Activated naive CD4-positive, alpha-beta T cell treated with anti-CD3 and anti-CD28 coated beads for 36 hours (primary cell): ENCODE measurements at places on chromosomes 11 and 22.

DNA sequence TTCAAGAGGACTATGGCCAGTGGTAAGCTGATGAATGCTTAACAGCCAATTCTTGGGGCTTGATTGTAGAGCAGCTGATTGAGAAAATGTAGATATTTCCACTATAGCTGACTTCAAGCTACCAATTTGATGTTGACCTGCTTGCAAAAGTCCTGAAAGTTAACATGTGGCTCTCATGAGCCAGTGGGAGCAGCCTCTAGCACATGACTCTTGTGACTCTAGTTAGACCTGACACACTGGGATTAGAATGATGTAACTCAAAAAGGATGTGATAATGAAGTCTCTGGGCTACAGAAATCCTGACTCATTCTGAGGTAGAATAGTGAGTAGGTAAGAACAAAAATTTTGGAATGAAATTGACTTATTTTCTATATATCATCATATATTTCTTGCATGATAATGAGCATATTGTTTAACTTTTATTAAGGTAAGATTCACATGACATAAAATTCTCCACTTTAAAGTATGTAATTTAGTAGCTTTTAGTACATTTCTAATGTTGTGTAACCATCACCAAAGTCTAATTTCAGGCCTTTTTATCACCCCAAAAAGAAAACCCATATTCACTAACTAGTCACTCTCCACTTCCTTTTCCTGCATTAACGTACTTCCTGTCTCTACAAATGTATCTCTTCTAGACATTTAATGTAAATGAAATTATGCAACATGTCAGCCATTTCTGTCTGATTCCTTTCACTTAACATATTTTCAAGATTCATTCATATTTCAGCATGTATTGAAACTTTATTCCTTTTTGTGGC, 16.1 kb upstream of the OR52H1 start:
- DNase-seq = no peak

DNA sequence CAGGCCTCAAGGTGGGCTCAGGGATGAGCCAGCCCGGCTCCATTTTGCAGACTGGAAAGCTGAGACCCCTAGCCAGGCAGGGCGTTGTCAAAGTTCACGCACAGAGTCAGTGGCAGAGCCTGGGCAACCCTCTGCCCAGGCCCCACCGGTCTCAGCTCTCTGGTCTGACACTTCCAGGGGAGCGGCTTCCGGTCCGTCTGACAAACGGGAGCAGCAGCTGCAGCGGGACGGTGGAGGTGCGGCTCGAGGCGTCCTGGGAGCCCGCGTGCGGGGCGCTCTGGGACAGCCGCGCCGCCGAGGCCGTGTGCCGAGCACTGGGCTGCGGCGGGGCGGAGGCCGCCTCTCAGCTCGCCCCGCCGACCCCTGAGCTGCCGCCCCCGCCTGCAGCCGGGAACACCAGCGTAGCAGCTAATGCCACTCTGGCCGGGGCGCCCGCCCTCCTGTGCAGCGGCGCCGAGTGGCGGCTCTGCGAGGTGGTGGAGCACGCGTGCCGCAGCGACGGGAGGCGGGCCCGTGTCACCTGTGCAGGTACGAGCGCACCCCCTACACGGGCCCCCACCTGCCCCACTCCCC, 36.0 kb downstream of the CD6 start:
- no peak for DNase-seq

- no peak for DNase-seq
Measured at GRCh38 chr22:21741790-21742189, 6.2 kb upstream of the YPEL1 start.

DNA sequence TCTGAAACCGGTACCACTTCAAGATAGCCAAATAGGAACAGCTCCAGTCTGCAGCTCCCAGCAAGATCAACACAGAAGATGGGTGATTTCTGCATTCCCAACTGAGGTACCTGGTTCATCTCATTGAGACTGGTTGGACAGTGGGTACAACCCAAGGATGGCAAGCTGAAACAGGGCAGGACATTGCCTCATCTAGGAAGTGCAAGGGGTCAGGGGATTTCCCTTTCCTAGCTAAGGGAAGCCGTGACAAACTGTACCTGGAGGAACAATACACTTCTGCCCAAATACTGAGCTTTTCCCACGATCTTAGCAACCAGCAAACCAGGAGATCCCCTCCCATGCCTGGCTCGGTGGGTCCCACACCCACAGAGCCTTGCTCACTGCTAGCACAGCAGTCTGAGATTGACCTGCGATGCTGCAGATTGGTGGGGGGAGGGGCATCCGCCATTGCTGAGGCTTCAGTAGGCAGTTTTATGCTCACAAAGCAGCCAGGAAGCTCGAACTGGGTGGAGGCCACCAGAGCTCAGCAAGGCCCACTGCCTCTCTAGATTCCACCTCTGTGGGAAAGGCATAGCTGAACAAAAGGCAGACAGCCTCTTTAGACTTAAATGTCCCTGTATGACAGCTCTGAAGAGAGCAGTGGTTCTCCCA, 59.9 kb upstream of the C11orf58 start:
- no peak for DNase-seq

DNA sequence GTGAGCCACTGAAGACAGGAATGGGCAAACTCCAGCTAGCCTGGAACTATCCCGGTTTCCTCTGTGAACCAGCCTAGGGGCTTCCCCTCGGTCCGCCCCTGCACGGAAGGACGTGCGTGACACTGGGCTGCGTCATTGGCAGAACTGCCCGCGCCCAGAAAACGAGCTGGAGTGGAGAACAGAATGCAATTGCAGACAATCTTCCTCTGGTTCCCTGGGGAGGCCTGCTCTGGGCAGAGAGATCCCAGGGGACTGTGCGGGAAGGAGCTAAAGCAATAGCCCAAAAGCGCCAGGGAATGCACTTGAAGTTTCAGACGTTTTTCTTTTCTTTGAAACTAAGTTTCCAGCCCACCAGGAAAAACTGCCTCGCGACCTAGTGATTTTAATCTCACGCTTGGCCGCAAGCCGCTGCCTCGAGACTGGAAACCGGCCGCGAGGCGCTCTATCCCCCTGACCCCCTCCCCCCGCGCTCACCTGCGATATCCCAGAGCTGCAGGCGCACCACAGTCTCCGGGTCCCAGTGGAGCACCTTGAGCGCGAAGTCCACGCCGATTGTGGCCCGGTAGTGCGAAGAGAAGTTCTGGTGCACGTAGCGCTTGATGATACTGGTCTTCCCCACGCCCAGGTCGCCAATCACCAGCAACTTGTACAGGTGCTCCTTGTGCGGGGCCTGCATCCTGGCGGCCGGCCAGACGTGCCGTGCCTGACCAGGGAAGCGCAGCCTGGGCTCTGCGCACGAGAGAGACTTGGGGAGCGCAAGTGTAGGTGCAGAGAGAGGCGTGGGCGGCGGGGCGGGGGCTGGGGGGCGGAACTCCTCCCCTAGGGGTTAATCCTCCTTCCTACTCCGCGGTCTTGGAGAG, at the start of gene RAB38:
Gene RAB38, minus strand, starts transcription at position 735 of the 860 bp plus-strand sequence. Its CDS starts 59 bp downstream, at position 676.
- DNase-seq = peak; percentile 75

- no peak for DNase-seq
Measured at GRCh38 chr22:40444178-40444831, 73.9 kb downstream of the SGSM3 start.

DNA sequence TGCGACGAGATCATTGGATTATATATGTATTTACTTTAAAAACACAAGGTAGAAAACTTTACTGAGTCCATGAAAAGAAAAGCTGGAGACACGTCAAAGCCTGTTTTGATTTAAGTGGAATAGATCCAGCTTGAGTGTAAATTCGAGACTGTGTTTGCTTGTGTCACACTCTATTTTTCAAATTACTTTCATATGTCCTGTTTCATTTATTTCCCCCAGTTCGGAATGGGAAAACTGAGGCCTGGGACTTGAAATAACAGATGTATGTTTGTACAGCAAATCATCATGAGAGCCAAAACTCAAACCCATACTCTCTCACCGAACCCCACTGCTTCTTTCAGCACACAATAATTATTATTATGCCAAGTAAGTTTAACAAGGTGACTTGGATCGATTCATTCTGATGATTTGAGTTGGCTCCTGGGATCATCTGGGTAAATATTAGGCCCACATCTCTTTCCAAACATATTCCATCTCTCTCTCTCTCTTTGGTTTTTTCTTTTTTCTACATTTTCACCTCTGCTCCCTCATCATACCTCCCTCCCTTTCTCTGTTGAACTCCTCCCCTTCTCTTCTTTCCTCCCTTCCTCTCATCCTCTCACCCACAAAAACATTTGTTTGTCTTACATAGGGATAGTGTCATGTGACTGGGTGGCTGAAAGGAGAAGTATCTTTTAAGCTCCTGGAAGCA, 21.2 kb downstream of the FZD4 start:
- DNase-seq = no peak

GRCh38 chr22:24437091-24437490, 9.7 kb downstream of the ADORA2A start:
- no peak for DNase-seq

DNA sequence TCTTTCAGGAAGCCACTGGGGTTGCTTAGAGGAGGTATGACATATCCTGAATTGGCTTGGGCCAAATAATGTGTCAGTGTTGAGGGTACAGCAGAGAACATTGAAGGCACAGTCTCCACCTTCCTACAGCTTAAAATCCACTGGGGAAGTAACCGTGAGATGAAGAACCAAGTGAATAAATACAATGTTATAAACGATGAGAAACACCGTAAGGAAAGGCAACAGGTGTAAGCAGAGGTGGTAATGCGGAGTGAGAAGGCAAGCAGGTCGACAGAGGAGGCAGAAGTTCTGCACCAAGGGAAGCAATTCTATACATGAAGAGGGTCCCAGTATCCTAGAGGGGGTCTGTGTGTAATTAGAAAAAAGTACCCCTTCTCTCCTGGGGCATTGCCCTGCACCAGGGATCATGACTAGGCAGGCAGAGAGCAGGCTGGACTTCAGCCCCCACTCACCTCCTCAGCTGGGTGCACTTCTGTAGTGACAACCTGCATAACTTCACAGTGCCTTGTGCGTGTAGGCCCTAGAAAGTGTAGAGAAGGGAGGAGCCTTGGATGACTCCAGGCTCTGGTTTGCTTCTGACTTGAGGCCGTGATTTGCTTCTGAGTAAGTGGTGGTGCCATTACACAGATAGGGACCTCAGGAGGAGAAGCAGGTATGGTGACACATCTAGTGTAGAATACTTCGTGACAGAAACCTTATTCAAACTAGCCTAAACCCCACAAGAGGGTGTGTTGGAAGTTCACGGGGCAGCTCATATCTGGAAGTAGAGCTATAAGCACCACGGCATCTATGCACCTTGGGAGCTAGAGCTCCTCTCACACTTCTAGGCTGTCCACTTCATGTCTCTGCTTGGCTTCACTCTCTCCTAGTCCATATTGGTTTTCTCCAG, 4.9 kb downstream of the MYOD1 start:
- DNase-seq = no peak
